ENCODE measurements at places on chromosomes 13 and 19.

GRCh38 chr13:114110091-114110829, 22.2 kb downstream of the RASA3 start:
- DNase-seq, result peak; percentile 72

DNA sequence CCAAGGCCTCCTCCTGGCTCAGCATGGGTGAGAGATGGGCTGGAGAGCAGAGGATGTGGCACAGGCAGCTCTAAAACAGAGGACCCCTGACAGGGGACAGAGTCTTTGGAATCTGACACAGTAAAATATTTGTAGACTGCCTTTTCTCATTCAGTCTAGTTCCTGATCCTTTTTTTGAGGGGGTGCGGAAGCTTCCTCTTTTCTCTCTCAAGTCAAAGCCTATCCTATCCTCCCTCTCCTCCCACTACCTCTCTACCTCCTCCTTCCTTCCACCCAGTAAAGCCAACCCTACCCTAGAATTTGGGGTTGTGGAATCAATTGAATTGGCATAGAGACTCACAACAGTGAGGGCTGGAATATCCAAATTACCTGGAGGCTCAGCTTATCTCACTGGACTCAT, 82.0 kb downstream of the TEX26 start:
- no peak for DNase-seq

DNA sequence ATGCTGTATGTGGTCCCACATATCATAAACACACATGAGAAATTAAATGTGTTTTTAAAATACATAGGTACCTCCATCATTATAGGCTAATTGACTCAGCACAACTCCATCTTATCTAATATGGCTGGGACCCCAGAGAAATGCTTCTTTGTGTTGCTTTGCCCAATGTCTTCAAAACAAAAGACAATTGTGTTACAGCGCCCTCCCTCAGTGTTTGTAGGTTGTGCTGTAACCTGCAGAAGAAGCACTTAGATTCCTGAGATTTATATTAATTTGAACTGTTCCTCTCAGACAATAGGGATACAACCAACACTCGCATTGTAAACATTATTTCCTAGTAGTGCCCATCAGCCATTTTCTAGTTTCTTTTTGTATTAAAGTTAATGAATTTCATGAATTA, 303.4 kb downstream of the MZT1 start:
- no peak for DNase-seq

DNA sequence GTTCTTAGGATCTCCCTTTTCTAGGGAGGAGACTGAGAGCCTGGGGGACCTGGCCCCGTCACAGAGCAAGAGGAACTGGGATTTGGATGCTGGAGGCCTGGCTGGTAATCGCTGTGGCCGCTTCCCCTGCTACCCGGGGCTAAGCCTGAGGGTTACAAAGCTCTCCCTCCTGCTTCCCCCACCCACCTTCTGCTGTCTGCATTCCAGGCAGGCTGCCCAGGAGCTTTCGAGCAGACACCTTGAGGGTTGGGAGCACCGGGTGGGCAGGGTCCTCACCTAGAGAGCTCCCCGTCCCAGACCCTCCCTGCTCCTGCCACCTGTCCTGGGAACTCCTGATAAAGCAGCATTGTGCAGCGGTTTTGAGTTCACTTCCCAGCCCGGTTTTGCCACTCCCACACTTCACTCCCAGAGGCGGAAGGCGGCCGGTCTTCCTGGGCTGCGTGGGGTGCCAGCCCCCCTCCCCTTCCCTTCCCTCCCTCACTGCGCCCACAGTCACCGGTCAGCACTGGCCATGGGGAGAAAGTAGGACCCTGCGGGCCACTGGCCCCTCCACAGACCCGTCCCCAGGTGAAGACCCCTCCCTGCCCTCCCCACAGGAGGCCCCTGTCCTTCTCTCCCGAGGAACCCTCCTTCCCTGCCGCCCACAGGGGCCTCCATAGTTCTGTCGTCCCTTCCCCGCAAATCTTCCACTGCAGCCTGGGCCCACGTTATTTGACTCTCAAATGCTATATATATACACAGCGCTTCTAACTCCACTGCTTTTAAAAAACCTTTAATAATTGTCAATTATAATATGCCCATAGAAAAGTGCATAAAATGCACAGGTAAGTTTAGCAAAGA, 8.1 kb downstream of the PAK4 start:
- no peak for DNase-seq

GRCh38 chr13:109604894-109605293, 181.5 kb downstream of the IRS2 start:
- DNase-seq, result no peak

- DNase-seq, result no peak
Measured at GRCh38 chr13:23608701-23609413, 38.6 kb downstream of the TNFRSF19 start.
